ENCODE measurements at places on chromosomes 3 and 15.

- DNase-seq, result no peak
Observed at GRCh38 chr3:73835945-73836344, 211.2 kb upstream of the PDZRN3 start.

- DNase-seq, result no peak
Observed at GRCh38 chr3:70933105-70933810, 620.8 kb upstream of the MDFIC2 start.

DNA sequence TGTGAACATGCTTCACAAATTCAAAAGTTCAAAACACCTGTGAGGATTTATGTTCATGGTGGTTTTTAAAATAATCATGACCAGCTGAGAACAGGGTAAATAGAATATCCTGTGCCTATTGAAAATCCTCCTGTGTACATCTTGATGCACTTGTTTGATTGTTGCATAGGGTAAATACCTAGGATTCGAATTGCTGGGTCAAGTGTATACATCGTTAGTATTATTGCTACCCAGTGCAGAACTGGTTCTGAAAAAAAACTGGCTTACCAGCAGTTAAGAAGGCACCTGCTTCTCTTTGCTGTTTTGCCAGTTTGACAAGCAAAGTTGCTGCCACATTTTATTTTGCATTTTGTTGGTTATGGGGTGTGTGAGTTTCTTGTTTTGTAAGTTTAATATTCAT, 272.6 kb downstream of the CLSTN2 start:
- no peak for DNase-seq

GRCh38 chr15:34850121-34850520, 54.8 kb upstream of the ACTC1 start:
- DNase-seq, result peak; percentile 10

- DNase-seq, result no peak
Observed at GRCh38 chr3:176574786-176575185, 622.5 kb downstream of the TBL1XR1 start.

DNA sequence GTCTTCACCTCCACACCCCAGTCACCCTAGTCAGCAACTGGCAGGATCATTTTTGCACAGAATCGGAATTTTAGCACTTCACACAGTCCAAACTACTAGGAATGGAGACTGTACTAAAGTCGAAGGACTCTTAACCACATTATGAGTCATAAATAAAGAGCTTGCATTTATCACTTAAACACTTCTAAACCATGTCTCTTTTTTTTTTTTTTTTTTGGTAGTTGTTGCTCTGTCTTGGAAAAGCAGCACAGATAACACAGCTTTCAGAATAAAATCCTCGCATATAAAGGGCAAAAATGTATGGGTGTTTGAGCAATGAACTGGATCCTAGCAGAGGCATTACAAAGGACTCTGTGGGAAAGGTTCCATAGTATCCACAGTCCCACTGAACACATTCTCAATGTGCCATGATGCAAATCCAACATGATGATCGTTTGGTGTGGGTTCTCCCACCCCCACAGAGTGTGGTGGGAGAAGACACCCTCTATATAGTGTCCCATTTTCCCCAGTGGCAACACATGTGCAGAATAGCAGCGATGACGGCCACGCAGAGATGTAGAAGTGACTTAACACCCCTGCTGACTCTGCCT, 47.1 kb downstream of the FOXP1 start:
- no peak for DNase-seq

DNA sequence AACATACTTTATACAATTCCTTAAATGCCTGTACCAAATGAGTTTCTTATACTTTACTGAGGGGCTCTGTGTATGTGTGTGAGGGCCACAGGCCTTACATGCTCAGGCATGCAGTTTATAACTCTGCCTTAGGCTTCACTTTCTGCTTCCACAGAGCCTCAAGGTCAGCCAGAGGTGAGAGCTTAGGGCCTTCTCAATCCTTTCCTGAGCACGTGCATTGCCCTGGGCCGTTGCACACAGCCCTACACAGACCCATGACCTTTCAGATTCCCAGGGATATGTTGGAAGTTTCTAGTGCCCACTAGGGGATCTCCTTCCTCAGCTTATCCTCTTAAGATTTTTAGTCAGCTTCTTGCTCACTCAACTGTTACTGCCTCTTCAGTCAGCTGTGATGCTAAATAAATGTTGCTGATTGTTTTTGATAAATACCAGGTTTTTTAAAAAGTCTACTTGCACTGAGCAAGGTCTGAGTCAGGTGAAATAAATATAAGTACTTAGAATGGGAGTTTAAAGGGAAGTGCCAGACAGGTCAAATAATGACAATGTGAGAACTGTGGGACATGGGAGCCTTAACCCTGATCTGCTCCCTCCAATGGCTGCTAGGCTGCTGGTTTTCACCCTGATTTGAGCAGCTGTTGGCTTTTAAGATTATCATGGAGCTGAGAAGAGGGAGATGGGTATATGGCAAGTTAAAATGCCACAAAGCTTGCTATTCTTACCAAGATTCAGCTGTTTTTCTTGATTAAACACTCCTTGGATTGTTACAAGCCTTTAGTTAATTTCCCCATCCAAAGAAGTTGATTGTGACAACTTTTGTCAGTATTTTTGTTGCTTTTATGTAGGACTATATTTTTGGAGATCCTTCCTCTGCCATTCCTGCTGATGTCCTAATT, 169.5 kb downstream of the PLD1 start:
- no peak for DNase-seq

GRCh38 chr3:110314512-110315114, 757.0 kb upstream of the NECTIN3 start:
- peak; percentile 0 for DNase-seq

GRCh38 chr3:124691599-124691998, 38.7 kb upstream of the UMPS start:
- no peak for DNase-seq

GRCh38 chr15:78930577-78931388, 14.1 kb downstream of the CTSH start:
- DNase-seq, result no peak

- DNase-seq, result no peak
Observed at GRCh38 chr15:27824841-27825422, 274.2 kb downstream of the OCA2 start.

- no peak for DNase-seq
Observed at GRCh38 chr3:40913192-40913591, 286.1 kb upstream of the CTNNB1 start.

GRCh38 chr3:133994166-133994890, 35.4 kb downstream of the SLCO2A1 start:
- no peak for DNase-seq

DNA sequence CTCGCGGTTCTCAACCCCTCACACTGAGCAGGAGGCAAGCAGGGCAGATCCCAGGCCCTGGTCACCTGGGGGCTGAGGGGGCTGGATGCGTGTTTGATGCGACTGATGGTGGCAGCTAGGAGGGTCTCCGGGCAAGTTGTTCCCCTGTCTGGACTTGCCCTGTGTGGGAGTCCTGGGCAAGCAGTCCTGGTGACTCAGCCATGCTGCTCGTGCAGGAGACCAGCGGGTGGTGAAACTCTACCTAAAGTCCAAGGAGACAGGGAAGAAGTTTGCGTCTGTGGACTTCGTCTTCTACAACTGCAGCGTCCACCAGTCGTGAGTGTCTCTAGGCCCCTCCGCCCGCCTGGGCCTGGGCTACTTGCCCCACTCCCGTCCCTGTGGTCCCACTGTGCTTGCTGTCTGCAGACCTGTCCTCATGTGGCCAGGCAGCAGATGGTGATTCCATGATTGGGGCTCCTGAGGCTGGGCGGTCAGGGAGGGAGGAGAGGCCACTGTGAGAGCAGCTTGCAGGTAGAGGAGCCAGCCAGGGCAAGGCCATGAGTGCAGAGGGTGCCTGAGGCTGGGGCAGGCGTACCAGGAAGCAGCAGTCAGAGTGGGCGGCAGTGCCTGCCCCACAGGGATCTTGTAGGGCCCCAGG, 23.1 kb downstream of the PLXNA1 start:
- DNase-seq, result no peak

DNA sequence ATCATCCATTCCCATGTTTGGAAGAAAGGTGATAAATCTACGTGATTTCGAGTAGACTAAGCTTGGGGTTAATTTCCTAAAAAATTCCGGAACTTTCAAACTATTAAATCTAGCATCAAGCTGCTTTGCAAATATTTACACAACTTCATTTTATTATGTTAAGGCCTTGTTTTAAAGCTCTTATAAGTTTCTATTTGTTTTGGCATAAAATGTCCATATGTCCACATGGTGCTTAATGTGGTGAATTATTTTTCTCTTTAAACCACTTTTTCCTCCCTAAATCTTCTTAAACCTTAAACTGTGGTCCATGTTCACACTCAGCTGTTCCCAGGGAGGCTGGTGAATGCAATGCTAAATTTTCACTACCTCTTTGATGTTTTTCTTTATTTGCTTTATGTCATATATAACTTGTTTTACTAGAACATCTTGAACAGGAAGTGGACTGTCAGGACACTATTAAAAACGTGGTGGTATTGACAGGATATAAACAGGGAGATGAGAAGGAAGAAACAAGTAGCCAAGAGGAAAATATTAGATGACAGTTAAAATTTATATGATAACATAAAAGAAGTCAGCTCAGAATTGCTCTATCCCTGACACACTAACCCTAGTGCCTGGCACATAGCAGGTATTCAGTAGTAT, 72.5 kb upstream of the AGTR1 start:
- no peak for DNase-seq

GRCh38 chr3:178880274-178880673, 191.3 kb downstream of the ZMAT3 start:
- no peak for DNase-seq

- no peak for DNase-seq
Observed at GRCh38 chr15:61034678-61035291, 194.3 kb downstream of the RORA start.

DNA sequence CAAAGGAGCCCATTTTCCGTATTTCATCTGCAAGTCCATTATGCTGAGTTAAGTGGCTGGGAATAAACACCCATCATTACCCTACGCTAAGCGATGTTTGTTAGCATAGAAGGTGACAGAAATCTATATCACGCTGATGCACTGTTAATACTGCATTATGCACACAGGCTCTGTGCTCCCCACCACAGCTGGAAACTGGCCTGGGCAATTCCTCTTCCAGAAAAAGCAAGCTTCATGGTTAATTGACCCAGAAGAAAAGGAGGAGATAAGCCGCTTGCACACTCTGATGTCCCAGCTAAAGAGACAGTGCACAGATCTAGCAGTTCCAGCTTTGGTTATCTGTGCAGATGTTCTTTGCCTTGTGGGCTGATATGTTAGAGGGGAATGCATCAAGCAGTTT, 232.6 kb downstream of the NTRK3 start:
- no peak for DNase-seq

GRCh38 chr15:86690566-86690965, 610.9 kb downstream of the AGBL1 start:
- DNase-seq, result no peak

DNA sequence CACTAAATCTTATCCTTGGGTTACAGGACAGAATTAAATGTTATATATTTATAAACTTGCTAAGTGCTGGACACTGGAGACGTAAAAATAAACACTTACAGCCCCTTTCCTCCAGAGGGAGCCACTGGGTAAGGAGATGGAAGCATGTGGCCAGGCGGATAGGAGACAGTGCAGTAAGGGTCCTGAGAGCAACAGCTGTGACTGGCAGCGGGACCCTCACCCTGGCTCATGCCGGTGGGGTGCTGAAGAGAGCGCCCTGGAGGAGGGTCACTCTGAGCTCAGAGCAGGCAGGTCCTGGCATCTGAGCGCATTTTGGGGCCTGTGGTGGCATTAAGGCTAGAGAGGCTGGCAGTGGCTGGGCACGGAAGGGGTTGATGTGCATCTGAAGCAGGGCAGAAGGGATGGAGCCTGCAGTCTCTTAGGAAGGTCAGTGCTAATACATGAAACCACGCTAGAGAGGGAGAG, 16.0 kb downstream of the SEC61A1 start:
- DNase-seq, result no peak

- DNase-seq, result no peak
Observed at GRCh38 chr3:85476891-85477495, 518.2 kb downstream of the CADM2 start.

- no peak for DNase-seq
Observed at GRCh38 chr3:140529096-140529495, 148.8 kb upstream of the TRIM42 start.

DNA sequence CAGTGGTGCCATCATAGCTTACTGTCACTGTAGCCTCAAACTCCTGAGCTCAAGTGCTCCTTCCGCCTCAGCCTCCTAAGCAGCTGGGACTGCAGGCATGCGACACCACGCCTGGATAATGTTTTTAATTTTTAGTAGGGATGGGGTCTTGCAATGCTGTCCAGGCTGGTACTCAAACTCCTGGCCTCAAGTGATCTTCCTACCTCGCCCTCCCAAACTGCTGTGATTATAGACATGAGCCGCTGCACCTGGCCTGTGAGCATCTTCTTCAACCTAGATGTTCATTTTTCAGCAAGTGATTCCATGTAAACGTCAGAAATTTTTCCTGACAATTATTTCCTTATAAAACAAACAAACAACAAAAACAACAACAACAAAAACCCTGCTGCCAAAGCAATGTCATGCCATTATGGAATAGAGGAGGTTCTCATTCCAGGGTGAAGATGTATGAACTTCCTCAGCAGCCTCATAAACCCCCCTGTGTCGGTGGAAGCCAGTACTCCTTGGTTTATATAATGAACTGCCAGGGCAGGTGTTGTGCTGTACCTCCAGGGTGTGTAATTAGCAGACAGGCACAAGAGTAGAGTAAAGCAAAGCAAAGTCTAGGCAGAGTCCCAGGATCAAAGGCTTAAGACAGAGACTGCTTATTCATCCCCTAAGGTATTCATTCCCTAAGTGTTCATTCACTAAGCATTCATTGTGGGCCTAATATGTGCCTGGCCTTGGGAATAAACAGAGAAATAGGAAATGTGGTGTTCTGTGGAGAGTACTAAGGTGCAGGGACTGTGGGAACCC, 44.6 kb downstream of the NR2C2 start:
- DNase-seq, result no peak

- DNase-seq, result no peak
Observed at GRCh38 chr3:42518800-42519567, 16.5 kb downstream of the VIPR1 start.

- no peak for DNase-seq
Observed at GRCh38 chr3:107633327-107634098, 110.8 kb downstream of the BBX start.

DNA sequence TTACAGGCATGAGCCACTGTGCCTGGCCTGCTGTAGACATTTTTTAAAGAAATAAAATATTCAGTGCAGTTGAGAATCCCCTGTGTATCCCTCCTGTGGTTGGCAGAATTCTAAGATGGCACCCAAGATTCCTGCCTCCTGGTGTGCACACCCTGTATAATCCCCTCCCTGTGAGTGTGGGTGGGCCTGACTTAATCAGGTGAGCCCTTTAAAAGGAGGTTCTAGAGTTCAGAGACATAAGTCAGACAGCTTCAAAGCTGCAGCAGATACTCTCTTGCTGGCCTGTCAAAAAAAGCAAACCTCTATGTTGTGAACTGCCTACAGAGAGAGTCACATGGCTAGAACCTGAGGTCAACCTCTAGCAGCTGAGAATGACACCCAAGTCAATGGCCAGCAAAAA, 7.0 kb upstream of the VIPR1 start:
- no peak for DNase-seq
